ENCODE measurements at places on chromosomes 6 and 20.

DNA sequence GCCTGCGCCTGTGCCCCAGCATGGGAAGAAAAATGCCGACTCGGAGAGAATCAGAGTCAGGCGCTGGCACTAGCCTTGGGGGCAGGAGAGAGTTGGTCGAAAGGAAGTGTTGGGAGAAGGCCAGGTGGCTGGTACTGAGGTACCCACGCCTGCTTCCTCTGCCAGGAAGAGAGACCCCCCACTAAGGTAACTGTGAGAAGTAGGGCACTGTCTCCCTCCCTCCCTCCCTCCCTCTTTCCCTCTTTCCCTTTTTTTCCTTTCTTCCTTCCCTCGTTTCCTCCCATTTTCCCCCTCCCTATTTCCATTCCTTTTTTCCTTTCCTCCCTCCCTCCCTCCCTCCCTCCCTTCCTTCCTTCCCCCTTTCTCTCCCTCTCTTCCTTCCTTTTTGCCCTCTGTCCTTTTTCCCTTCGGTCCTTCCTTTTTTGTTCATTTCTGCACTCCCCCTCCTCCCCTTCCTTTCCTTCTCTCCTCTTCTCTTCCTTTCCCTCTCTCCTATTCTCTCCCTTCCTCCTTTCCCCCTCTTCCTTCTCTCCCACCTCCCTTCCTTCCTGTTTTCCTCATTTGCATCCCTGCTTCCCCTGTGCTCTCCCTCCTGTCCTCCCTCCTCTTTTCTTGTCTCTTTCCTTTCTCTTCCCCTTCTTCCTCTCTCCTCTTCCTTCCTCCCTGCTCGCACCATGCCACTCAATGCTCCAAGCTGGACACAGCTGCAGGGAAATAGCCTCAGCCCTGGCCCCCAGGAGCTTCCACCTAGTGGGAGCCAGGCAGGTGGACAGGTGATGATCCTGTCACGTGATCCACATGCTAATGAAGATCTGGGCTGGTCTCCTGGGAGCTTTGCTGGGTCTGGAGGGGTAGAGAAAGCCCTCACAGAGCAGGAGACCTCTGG, 148.0 kb downstream of the DHX35 start:
- no peak for DNase-seq

DNA sequence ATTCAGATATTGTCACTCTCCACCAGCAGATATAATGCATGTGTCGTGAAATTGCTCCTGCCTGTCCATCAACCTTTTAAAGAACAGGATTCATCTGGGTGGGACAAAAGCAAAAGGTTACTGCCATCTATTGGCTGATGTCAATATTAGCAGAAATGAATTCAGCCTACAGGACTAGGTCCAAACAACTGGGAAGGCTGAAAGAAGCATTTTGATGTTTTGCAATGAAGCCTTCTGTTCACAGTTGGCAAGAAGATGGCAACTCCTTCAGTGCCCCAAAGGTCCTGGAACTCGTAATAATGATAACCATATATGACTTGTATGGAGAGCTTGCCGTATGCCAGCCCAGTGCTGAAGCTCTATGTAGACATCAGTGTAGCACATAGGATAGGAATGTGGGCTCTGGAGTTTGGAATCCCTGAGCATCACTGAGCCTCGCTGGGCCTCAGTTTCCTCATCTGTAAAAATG, 7.5 kb downstream of the BCAS1 start:
- no peak for DNase-seq

GRCh38 chr6:18260448-18261106, 3.8 kb downstream of the DEK start:
- DNase-seq, result no peak

DNA sequence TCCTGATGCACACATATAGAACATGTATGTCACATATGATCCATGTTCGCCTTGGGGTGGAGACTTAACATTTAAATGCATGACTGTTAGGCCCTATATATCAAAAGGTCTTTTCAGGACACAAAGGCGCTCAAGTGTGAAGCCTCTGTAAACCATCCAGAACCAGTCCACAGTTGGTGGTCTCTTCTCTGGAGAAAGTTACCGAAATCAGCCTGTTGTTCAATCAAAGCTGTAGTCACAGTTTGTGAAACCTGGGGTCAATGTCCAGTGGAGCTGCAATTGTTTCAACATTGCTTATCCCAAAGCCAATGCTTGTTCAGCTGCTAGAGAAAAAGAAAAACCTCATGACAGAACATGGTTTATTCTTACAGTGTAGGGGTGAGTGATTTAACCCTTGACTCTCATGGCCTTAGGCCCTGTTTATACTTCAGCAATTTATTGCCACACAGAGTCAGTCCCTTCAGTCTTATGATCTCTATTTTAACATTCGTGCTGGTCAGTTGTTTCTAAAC, 193.6 kb upstream of the CST7 start:
- DNase-seq, result no peak

DNA sequence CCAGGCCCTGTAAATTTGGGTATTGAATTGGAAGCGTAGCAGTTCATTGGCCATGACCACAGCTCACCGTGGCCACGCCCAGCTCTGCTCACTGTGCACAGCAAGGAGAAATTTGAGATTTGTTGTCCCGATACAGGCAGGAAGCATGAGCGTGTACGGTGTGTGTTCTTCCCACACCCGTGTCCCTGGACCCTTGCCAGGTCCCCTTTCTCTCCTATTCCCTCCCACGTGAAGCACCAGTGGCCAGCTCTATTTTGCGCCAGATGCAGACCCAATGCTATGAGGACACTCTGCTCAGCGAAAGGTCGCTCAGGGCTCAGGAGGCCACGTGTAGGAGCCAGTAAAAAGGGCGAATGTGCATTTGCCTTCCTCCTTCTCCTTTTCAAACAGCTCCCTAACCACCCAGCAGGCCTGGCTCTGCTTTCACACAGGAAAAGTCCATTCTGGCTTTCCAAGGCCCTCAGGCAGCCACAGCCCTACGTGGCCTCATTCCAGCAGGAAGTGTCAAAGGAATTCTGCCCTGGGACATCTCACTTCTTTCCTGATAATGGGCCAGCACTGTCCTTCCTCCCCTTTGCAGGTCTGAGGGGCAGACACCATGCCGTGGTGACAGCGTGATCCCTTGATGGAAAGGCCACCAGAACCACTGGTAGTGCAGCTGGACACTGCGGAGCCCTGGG, 499.2 kb upstream of the CDH4 start:
- DNase-seq, result no peak

DNA sequence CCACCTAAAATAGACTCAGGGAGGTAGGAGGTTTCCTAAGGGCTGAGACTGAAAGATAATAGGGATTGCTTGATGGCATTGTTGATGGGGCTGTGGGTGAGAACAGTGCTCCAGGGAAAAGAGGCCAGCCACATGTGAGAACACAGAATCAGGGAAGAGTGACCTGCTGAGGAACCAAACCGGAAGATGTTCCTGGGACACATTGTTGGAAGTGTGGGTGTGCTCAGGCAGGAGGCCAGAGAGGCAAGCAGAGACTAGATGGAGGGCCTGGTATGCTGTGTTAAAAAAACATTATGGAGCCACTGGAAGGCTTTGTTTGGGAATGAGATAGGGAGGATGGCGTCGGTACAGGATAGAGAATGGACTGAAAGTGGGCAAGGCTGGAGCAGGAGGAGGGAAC, 23.3 kb downstream of the RNF144B start:
- no peak for DNase-seq

DNA sequence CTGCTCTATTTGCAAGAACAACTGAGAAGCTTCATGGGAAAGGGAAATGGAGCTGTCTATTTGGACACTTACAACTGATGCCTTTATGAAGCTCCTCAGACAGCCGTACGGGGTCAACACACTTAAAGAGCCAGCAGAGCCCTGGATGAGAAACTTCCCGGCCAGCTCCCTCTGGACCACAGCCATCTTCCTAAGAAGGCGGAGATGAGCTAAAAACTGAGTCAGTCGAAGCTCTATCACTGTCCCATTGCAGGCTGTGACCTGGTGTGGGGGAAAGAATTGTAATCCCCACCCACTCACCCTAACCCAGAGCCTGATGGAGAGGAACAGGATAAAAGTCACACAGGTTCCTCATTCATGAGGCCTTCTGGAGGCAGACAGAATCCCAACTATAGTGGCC, 360.4 kb upstream of the JARID2 start:
- DNase-seq, result no peak

DNA sequence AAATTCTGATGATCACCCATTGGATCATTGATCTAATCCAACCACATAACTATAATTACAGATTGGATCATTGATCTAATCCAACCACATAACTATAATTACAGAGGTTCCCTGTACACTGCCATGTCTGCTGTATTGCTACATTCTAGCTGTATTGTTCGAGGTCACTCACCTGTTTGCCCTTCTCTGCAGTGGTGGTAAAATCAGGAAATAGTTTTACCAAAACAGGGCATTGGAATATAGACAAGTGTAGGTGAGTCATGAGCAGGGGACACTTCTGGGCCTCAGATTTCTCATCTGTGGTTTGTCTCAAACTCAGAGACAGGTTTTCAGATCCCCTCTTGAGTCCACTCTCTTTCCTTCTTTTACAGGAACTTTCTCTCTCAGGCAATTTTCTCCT, 9.0 kb upstream of the AFDN start:
- DNase-seq, result no peak

DNA sequence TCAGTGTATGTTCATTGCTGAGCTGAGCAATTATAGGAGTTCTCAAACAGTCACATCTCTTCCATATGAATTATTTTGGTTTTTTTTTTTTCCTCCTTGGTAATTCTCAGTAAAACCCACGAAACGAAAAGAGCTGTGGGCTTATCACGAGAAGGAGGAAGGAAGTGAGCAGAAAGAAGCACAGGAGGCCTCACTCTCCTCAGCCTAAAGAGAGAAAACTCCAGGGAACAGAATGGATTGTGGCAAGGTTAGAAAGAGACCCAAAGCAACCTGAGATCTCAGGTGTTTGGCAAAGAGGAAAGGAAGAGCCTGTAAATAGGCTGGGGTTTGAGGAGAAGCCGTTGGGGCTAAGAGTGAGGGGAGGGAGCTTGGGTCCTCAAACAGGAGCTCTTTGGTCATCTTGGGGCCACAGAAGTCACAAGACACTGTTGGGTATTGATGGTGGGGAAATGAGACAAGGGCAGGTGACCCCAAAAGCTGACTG, 67.8 kb upstream of the CITED2 start:
- DNase-seq, result no peak

DNA sequence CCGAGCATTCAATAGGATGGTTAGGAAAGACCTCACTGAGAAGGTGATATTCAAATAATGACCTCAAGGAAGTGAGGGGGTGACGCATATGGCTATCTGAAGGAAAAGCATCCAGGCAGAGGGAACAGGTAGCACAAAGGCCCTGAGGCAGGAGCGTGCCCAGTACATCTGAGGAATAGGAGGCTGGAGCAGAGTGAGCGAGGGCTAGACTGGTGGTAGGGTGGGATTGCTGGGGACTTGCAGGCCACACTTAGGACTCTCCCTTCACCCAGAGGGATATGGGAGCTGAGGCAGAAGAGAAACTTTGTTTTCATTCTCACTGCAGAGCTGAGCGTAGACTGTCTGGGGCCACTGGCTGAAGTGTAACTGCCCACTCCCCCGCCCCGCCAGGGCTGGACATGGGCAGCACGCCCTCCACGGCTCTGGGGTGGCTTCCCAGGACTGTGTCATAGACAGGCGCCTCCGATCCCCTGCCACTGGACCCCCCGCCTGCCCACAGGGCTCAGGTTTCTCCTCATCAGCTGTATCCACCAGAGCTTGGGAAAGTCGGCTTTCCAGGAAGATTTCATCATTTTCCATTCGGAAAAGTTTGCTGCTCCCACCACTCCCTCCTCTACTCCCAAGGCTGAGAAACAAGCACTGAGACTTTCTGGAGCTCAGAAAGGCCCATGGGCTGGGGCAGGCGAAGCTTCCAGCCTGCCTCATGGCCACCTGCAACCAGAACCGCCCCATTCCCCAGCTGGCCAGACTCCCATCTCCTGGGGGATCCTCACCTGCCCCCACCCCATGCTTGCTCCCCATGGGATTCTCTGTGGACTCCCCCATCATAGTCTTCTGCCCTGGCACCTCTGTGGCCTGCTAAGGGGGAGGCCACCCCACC, 142.6 kb downstream of the MRPL14 start:
- no peak for DNase-seq

DNA sequence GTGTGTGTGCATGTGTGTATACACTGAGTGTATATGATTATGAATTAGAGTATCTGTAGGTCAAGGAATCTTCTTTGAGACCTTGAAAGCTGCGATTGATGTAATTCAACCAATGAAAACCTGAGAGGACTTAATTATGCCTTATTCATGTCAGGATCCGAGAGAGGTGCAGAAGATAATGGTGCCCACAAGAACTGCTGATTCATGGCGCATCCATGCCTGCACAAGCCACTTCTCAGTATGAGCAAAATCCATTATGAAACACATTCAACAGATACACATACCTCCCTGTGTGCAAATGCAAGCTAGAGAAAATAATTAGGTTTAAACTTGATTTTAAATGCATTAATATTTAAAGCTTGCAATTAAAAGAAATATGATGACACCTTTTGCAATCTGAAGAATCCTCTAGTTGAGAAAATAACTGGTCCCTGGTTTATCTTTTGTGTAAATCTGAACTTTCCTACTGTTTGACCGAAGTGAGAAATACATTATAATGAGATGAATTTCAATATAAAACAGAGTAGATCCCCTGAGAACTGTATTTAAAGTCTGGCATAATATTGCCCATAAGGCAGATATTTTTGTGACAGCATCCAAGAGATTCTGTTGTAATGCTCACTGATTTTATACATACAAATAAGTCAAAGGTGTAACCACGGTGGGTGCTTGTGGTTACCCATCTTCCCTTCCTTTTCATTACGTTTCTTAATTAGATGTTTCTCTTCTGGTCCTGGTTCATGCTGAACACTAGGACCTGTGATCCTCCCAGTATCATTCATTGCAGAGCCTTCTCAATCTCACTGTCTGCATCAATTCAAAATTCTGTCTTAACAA, 45.6 kb downstream of the LY86 start:
- no peak for DNase-seq

- DNase-seq, result no peak
These were observed 126.6 kb downstream of the TIAM2 start for GRCh38 chr6:155121699-155122098.

DNA sequence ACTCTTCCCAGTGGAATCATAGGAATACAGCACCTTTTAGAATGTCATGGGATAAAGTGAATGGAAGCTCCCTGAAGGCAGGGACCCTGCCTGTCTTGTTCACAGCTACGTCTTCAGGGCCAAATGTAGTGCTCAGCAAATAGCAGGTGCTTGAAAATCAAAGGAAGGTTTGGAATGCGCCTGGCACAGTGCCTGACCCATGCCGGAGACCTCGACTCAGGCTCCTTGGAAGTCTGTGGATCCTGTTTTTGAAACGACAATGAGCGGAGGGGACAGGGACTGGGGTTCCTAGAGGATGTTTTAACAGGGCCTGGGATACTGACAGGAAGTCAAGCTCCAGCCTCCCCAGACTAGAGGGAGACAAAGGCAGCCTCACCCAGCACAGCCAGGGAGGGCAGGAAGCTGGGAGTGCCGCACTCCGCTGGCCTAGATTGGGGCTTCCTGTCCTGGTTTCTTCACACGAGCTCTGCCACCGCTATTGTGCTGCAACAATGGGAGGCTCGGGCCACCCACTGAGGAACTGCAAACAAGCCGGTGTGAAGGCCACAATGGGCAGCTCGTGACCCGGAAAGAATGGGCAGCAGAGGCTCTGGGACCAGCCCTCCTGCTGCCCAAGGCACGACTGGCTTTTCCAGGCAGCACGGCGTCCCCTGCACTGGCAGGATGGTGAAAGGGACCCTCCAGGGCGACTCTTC, 76.7 kb downstream of the PREX1 start:
- peak; percentile 49 for DNase-seq

All from T-helper 22 cell (primary cell).